Nephron progenitor cell (in vitro differentiated cells): ENCODE measurements at places on chromosomes 13 and 19.

- DNase-seq: no peak
Measured at GRCh38 chr13:44676534-44676933, 100.4 kb upstream of the TSC22D1 start.

GRCh38 chr13:50713523-50714248 is 129.8 kb downstream of the DLEU7 start:
- no peak for DNase-seq

DNA sequence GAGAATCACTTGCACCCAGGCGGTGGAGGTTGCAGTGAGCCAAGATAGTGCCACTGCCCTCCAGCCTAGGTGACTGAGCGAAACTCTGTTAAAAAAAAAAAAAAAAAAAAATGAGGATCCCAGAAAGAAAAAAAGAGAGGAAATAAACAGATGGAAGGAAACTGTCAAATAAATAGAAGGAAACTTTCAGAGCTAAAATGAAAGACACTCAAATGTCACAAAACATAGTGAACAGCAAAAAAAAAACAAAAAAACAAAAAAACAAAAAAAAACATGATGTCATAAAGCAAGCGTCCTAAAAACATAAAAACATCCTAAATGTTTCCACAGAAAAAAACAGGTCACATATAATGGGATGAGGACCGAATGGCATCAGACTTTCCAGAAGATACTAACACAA is 15.0 kb downstream of the MLLT1 start:
- no peak for DNase-seq

- DNase-seq: no peak
Measured at GRCh38 chr13:83773961-83774360, 108.3 kb downstream of the SLITRK1 start.

- DNase-seq: no peak
Measured at GRCh38 chr19:30386551-30387143, 14.5 kb downstream of the ZNF536 start.

GRCh38 chr13:73601708-73602107 is 532.5 kb downstream of the KLF12 start:
- no peak for DNase-seq

DNA sequence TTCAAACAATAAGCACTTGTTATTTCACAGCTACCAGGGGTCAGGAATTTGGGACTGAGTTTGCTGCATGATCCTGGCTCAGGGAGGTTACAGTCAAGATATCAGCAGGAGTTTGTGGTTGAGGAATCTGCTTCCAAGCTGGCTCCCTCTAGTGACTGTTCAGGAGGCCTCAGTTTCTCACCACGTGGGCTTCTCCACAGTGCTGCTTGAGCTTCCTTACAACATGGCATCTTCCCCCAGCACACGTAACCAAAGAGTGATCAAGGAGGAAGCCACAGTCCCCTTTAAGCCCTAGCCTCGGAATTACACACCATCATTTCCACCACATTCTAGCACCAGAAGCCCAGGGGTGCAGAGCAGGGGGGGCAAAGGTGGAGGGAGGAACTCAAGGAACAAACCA is 28.8 kb downstream of the CELF5 start:
- DNase-seq: no peak

- DNase-seq: no peak
Measured at GRCh38 chr13:52428295-52428694, 22.1 kb downstream of the VPS36 start.

GRCh38 chr13:58376775-58377174 is 745.2 kb downstream of the PCDH17 start:
- no peak for DNase-seq

DNA sequence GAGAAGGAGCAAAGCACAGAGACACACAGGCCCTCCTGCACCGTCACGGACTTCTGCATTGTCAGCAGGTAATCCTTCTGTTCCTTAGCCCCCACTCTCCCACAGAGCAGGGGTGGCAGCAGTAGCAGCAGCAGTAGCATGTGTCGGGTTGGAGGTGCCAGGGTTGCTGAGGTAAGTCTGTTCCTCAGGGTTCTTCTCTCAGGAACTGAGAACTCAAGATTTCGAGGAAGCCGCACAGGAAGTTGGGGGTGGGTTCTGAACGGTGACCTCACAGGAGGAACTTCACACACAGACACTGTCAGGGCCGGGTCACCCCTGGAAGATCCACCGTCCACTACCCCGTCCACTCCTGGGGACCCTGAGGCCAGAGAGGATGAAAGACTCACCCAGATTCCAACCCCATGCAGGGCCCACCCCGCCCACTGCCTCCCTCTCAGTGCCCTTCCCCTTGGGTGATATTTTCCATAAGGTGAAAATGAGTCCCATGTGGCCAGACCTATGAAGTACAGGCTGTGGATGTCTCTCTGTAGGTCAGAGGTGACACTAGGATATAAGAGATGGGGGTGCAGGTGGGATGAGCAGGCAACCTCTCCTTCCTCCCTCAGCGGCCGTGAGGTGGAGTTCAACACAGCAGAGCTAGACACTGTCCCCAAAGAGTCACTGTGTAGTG is at the start of gene SIGLEC12:
Gene SIGLEC12 (minus strand): TSS at position 207 of the 670 bp plus-strand sequence. CDS start 67 bp downstream, at position 140.
- DNase-seq: no peak

DNA sequence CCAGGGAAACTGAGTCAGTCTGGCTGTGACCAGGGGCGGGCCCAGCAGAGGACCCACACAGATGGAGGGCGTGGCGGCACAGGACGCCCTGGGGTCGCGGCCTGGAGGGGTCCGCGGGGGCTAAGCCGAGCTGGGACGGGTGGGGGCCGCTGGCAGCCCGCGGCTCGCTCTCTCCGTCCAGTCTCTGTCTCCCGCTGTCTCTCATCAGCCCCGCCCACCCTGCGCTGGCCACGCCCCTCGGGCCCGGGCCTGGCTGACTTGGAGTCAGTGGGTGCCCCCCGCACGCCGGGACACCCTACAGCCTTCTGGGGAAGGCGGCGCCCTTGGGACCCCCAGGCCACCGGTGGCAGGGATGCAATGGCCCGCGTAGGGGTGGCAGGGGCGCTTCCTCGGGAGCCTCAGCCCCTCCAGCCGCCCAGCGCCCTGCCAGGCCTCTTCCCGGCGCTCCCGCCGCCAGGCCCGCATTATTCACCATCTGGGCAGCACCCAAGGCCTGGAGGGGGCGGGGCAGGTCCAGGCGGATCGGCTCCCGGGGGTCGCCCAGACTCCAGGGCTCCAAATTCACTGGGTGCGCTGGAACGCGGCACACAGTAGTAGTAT is at the start of gene TBXA2R:
Gene TBXA2R (minus strand): TSS at position 186 of the 600 bp plus-strand sequence. CDS start 6,241 bp downstream, outside the sequence.
- peak; percentile 85 for DNase-seq

GRCh38 chr19:33221638-33222037 is 4.0 kb downstream of the SLC7A10 start:
- DNase-seq: no peak

GRCh38 chr19:30682999-30683536 is 310.9 kb downstream of the ZNF536 start:
- DNase-seq: peak; percentile 84

DNA sequence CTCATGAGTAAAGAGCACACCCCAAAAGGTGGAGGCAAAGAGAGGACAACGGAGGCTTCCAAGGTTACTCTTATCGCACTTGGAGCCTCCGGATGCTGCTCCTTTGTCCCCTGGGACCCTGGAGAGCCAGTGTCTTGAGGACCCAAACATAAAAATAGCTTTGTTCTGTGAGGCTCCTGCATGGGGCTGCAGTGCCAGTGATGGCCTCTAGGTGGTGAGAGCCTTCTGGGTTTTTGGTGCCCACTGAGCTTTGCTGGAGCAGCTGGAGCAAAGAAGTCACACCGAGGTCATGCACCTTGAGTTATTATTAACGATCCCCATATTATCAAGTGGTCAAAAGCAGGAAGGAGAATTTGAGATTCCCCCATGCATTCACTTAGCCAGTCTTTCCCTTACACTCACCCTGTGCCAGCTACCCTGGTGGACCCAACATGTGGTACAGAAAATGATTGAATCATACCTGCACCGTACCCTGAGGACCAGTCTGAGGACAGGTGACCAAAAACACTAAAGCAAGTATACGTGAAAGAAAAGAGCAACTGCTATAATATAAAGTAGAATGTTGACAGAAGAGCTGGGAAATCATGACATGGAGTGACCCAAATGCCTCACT is 41.5 kb downstream of the ZNF682 start:
- DNase-seq: peak; percentile 11

- no peak for DNase-seq
Measured at GRCh38 chr13:96218475-96218874, 128.6 kb downstream of the HS6ST3 start.

- no peak for DNase-seq
Measured at GRCh38 chr19:57560049-57560491, 407 bp upstream of the ZNF550 start.

DNA sequence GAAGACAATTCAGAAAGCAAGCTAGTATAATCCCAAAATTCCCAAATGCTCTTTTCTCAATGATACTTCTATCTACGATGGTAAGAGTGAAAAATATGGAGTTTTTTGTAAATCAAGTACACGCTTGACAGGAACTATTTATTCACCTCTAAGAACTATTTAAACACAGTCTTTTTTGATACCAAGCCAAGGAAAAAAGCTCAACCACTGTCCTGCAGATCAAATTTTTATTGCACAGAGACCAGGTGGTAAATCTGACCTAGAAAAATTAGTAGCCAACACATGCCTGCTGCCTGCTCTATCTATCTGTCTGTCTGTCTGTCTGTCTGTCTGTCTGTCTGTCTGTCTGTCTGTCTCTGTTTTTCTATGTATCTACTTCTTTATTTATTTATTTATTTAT is 292.2 kb downstream of the MZT1 start:
- no peak for DNase-seq

GRCh38 chr13:107743100-107743499 is 472.2 kb downstream of the LIG4 start:
- DNase-seq: no peak

DNA sequence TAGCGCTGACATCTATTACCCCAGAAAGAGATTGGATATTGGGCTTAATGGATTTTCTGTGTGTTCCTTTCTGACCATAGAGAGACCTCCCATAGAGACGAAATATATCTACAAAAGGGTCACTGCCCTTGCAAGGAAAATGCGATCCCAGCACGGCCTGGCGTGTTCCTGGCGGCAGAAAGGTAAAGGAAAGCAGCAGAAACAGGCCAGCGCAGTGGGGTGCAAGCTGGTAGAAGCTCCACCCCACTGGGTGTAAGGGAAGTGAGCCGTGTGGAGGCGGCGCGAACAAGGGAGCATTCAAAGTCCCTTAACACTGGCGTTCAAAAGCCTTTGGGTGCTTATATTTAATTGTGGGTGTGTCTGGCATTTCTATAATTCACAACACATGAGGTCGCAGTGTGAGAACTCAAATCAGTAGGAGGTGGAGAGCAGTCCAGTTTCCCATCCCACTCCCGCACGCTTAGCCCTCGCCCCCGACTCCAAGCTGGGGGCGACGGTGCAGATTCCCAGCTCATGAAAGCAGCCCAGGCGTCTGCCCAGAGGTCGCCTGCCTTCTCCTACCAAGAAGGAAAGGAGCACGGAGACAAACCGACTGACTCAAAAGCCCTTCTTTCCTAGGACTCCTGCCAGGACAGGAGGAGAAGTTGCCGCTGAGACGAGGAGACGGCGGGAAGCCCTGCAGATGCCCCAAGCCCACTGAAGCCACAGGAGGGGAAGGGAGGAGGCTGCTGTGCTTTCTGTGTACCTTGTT is 478.4 kb downstream of the FOXO1 start:
- no peak for DNase-seq

DNA sequence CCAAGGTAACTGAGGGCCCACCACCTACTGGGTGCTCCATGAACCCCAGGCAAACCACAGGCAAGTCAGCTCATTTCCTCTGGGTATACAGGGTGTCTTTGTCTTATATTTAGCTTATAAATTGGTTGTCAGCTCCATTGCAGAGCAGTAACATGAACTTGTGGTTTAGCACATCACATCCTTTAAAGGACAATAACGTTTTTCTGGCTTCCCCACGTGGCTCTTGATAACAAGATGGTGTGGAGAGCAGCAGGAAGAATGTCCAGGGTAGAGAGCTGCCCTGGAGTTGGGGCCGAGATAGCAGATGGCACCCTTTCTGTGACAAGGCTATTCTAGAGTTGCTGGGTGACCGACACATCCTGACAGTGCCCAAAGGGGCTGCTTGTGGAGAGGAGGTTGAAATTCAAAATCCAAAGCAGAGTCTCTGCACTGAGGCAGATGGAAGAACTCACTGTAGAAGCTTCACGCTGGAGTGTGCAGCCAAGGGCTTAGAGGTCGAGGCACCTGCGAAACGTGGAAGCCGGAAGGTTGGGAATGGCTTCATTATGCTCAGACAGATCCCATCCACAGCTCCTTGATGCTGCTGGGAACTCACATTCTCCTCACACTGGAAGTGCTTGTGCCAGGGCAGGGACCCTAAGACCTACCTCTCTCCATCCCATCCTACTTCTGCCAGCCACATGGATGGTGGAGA is 133.0 kb upstream of the FRY start:
- no peak for DNase-seq

- DNase-seq: no peak
Measured at GRCh38 chr13:95295026-95295425, 6.2 kb downstream of the ABCC4 start.

- peak; percentile 27 for DNase-seq
Measured at GRCh38 chr13:106042996-106043581, 492.4 kb downstream of the EFNB2 start.

DNA sequence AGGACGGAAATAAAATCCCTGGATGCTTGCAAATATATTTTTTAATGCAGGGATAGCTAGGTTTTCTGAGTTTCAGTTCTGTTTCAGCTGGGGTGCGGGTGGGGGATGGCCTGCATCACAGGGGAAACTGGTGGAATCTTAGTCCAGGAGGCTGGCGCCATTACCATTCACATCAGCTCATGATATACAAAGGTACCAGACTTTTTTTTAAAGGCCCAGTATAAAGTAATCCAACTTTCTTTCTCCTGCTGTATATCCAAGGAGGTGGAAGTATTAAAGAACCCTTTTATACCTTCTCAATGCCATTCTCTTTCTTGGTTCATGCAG is 343.8 kb downstream of the KCNRG start:
- DNase-seq: no peak

- DNase-seq: no peak
Measured at GRCh38 chr13:31008400-31009115, 76.1 kb downstream of the TEX26 start.

GRCh38 chr19:40252395-40252794 is 25.9 kb upstream of the CCNP start:
- no peak for DNase-seq

GRCh38 chr19:55581823-55582223 is 1.2 kb upstream of the ZNF579 start:
- DNase-seq: no peak

DNA sequence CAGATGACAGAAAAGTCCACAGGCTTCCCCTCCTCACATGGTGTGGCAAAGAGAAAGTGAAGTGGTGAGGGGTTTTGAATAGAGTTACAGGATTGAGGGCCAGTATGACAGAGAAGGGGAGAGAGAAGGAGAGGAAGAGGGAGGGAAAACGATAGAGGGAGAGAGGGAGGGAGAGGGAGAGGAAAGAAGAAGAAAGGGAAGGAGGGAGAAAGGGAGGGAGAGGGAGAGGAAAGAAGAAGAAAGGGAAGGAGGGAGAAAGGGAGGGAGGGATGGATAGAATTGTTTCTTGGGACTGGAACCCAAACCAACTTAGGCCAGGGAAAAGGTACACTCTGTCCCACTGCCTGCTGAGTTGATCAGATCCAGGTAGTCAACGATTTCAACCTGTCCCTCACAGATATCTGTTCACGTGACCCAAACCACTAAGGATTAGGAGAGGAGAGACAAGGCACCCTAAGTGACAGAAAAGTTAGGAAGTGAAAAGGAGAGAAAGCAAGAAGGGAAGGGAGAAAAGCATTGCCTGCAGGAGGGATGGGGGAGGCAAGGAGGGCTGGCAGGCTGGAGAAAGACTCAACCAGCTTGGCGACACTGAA is 8.1 kb upstream of the IGFL3 start:
- no peak for DNase-seq

GRCh38 chr19:2477141-2477710 is 1.3 kb downstream of the GADD45B start:
- DNase-seq: peak; percentile 46

GRCh38 chr19:47651132-47651531 is 42.2 kb downstream of the BICRA start:
- DNase-seq: no peak

GRCh38 chr19:32308431-32309077 is 36.9 kb upstream of the ZNF507 start:
- DNase-seq: no peak
